Stimulated activated CD8-positive, alpha-beta memory T cell treated with anti-CD3 and anti-CD28 coated beads, Interleukin-4, amount 100 ng/mL, for 24 hours (primary cell): ENCODE measurements at places on chromosomes 3 and 15.

- no peak for DNase-seq
These were observed 46.3 kb downstream of the ZBTB20 start for GRCh38 chr3:115100806-115101205.

DNA sequence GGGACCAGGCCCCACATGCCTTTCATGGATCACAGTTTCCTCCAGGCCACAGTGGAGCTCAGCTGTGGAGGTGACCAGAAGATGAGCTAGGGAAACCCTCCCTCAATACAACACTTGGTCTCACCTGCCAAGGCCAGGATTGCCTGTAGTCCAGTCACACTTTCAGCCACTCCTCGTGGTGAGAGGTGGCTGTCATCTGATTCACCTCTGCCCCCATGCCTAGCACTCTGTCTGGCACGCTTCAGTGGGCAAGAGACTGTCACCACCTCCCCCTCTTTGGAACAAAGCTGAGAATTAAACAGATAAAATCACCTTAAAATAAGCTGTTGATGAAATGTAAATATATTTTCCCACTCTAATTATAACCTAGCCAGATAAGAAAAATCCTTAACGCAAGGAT is 4.0 kb upstream of the IL17RD start:
- no peak for DNase-seq

- no peak for DNase-seq
These were observed 10.8 kb upstream of the FYCO1 start for GRCh38 chr3:46006238-46007032.

DNA sequence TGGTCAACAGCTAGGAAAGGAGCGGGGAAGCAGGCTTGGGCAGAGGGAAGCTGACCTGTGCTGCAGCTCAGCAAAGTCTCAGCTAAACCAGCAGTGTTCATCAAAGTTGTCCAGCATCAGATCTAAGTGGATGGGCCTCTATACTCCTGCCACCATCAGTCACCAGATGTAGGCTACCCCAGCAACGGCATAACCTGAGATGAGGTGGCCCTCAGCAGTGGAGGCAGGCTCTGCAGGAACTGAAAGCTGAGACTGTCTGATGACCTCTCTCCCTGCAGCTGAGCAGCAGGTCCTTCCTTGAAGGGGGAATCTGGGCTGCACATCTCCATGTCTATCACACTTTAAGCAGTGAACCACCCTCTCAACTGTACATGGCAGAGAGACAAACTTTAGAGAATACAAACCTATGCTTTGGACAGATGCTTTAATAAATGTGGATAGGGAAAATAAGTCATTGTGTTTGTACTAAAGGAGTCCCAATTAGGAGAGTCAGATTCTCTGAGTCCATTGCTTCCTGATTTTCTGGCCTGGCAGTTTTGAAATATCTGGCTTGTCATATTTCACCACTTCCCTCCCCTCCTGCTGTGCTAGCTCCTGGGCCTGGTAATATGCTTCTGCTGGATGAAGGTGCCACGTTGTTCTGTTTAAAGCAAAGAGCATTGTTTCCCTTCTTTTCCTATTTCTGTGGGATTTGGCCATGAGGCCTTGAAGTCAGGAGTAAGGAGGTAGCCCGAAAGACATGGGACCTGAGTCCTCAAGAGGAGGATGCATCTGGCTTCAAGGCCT is 11.1 kb upstream of the PSTPIP1 start:
- DNase-seq, result no peak

- no peak for DNase-seq
These were observed 14.2 kb downstream of the CPA3 start for GRCh38 chr3:148879256-148879655.

DNA sequence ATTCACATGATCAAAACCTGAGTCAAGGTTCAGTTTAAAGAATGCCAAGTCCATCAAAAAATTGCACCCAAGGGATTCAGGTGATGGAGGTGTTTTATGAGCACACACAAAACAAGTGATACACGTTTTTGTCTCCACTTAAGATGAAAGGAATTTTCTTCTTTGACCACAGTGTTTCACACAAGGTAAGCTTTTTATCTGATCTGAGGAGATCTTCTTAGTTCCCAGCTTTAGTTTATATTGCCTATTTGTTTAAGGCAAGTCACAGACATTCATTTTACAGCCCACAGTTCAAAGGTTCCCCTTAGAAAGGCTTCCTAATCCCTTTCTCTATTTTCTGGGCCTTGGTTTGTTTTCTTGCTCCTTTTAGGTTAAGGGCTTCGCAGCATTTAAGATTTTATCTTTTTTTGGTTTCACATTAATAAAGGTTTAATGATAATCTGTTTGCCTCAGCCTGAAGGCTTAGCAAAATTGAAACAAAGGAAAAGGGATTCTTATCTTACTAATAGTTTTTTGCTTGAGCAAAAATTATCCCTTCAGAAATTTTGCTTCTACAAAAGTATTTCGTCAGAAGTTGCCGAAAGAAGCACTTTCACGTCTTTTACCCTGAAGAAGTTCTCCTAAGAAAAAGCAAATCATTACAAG is 420.5 kb upstream of the NAALADL2 start:
- no peak for DNase-seq

DNA sequence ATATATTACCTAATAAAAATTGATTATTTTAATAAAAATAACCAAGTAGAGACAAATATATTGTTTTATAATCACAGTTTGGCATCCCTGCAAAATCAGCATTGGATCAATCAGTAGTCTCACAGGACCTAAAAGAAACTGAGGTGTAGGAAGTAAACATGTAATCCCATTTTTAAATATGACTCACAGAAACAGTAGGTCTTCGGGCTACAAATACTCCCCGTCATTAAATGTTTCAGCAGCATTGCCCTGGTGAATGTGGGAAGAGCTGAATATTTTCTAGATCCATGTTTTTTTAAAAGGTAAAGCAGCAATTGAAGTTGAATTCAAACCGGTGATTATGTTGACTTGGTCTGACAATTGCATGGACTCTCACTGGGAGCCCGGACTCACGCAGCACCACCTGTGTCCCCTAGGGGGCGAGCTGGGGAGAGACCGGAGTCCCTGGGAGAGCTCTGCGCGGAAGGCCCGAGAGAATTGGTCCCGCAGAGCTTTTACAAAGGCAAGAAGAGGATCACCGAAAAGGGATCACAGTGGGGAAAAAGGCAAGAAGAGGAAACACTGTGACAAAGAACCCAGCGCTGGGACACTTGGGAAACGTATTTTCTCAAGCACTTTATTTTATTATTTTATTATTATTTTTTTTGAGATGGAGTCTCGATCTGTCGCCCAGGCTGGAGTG is 17.2 kb upstream of the USP3 start:
- peak; percentile 82 for DNase-seq

GRCh38 chr15:64596701-64597476 is 136.5 kb downstream of the ZNF609 start:
- DNase-seq, result no peak

GRCh38 chr15:40333922-40334492 is 6.7 kb downstream of the CCDC9B start:
- DNase-seq, result no peak

- no peak for DNase-seq
These were observed 660 bp upstream of the RTF1 start for GRCh38 chr15:41416128-41416741.

GRCh38 chr3:141677701-141678100 is 60.4 kb upstream of the RNF7 start:
- DNase-seq, result no peak

DNA sequence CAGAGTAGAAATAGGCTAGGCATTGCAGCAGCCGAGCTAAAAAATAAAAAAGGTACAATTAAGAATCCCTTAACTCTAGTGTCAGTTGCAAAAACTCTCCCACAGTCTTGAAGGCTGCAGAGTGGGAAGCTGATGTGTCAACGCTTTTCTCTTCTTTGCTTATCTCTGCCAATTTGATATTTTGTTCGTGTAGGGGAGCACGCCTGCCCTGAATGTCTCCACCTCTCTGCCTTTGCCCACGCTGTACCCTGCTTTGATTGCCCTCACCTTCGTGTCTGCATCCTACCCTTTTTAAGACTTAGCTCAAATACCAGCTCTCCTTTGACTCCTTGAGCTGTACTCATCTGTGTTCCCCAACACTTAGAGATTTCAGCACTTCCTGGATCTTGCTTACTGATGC is 155.4 kb upstream of the CADPS start:
- DNase-seq, result no peak

- no peak for DNase-seq
These were observed 262.0 kb downstream of the TUSC7 start for GRCh38 chr3:116971531-116971930.

DNA sequence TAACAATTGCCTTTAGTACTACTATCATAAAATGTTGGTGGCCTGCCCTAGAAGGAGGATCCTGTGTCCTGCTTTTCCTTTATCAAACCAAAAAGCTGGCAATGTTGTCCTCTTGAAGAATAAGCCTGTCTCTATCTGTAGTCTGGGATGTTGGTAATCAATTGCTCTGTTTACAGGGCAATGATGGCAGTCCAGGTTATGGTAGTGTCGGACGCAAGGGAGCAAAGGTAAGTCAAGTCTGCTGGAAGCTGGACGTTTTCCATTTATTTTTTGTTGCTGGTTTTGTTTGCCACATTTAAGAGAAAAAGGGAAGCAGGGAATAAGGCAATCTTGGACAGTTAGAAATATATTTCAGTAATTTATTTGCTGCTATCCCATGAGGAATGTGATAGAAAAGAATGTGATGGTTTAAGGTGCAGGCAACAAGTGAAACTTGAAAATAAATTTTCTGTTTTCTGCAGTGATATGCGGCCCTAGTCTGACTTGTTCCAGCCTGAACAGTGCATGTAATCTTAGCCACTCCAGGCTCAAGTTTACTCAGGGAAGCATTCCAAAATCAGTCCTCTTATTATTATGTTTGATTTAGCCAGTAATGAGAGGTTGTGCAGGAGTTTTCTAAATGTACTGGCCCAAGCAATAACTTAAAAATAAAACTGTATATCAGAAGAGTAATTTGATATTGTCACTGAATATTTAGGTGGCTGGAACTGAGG is 110.3 kb downstream of the COL6A6 start:
- no peak for DNase-seq

DNA sequence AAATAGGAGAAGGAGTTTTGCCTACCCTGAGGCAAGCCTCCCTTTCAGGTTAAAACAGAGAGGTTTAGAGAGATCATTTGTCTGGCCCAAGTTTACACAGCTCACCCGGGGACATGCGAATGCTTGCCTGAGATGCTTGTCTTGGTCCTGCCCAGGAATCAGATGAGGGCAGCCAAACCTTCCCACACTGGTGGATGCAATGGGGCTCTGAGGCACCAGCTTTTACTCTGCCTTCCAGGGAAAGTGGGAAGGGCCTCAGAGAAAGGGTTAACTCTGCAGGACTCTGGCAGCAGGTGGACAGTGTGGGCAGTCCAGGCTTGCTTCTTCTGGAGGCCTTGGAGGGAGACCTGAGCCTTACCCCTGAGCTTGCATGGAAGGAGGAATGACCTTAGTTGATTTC is 90.0 kb downstream of the LRRK1 start:
- DNase-seq, result no peak

GRCh38 chr3:52458031-52458760 is 2.8 kb downstream of the NISCH start:
- no peak for DNase-seq

DNA sequence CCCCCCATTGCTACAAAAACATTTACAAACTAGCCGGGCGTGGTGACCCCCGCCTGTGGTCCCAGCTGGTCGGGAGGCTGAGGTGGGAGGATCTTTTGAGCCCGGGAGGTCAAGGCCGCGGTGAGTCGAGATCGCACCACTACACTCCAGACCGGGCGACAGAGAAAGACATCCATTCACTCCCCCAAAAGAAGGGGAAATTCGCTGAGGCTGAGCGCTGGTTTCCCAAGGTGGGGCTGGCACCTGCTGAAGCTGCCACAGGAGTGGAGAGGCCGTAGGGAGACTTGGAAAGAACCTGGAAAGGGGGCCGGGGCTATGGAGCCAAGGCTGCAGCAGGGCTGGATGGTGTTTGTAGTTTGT is 732 bp upstream of the CRTC3 start:
- DNase-seq, result no peak

- no peak for DNase-seq
These were observed 1.1 kb downstream of the SLCO3A1 start for GRCh38 chr15:91854639-91854990.
